ENCODE measurements at places on chromosomes 2 and 18. TPM values are rescaled to one million over a fixed set of nuclear protein-coding genes. Genes with fewer than 3 reads are reported as not detected.

CCDC102B gene
- polyA plus RNA-seq: 7.1 TPM

PCARE gene
- polyA plus RNA-seq: 0.01 TPM

CYP27C1 gene
- polyA plus RNA-seq: 0.04 TPM

HAAO gene
- polyA plus RNA-seq: 3.7 TPM

ABCG8 gene
- polyA plus RNA-seq: not detected

CTLA4 gene
- 1.8 TPM for polyA plus RNA-seq

NR4A2 gene
- polyA plus RNA-seq: 7.0 TPM

EFHD1 gene
- polyA plus RNA-seq: 7.4 TPM
